Cerebellar nuclear complex (tissue), 1 donor: ENCODE measurements at places on chromosomes 6 and 20.

DNA sequence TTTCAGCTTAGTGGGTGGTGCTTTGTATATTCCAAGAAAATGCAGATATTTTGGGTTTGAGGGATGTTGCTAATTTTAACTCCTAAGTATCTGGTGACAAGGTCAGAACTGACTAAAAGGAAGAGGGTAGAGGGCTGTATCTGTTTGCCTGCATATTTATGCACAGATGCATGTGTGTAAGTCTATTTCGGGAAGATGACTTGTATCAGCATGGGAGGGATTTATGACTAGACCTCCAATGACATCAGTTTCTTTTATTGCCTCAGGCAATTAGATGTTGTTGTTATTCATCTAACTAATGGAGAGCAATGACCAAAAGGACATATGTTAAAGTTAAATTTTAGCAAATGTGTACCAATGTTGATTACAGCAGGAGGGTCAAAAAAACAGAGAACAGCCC lies 734.3 kb downstream of the QKI start:
- DNase-seq, result no peak

GRCh38 chr20:57783196-57783595 lies 73.4 kb upstream of the PMEPA1 start:
- DNase-seq, result no peak

GRCh38 chr20:3680701-3681351 lies 984 bp downstream of the ADAM33 start:
- no peak for DNase-seq

GRCh38 chr6:35552285-35552917 lies 39.7 kb upstream of the TULP1 start:
- DNase-seq, result no peak

- no peak for DNase-seq
These were observed 9.2 kb downstream of the ATG5 start for GRCh38 chr6:106316375-106316766.

GRCh38 chr20:12976720-12977309 lies 32.0 kb upstream of the SPTLC3 start:
- DNase-seq, result no peak

DNA sequence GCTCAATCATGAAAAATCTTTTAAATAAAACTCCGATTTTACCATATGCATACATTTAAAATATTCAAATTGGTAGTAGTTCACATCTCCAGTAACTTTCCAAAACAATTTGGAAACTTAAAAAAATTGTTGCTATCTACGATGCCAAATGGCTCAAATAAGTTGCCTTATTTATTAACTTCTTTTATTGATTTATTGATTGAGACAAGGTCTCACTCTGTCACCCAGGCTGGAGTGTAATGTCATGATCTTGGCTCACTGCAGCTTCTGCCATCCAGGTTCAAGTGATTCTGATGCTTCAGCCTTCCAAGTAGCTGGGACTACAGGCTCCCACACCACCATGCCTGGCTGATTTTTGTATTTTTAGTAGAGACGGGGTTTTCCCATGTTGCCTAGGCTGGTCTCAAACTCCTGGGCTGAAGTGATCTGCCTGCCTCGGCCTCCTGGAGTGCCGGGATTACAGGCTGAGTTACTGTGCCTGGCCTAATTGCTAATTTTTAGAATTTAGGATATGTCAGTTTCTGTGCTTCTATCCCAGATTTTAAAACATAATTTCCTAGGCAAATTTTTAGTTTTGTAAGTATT lies 12.9 kb downstream of the NKX2-4 start:
- no peak for DNase-seq

- no peak for DNase-seq
These were observed 1.6 kb downstream of the PXDC1 start for GRCh38 chr6:3749977-3750316.

- no peak for DNase-seq
These were observed 34.7 kb upstream of the EZR start for GRCh38 chr6:158853880-158854213.

DNA sequence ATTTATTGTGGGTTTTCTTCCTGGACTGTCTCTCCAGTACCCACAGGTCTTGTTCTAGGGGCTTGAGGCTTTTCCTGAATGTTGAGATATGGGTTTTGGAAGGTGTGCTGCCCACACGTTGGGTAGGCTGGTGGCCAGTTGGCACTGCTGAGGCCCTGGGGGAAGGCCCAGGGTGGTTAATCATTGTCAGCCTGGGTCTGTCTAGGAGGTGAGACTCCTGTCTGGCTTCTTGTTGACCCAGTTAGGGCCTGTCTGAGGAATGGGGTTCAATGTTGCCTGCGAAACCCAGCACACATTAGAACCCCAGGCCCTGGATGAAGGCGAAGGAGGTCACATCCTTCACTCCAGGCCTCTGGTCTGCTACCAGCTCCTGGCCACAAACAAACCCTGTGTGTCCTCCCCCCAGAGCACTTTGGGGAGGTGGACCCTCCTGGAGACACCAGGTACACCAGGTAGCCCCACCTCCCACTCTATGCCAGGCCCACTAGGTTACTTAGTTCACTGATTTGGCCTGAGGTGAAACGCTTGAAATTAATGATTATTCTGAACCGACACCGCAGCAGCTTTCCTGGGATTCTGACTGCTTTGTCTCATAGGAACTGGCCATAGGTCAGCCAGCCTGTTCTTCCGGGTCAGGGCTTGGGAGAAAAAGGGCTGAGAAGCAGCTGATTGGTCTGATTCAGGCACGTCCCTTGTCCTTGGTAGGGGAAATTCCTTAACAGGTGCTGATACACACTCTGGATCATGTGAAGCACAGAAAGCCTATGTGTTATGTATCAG lies 15.2 kb downstream of the DNMT3B start:
- DNase-seq, result no peak

GRCh38 chr6:151681433-151682059 lies 125.9 kb upstream of the ESR1 start:
- DNase-seq, result no peak

DNA sequence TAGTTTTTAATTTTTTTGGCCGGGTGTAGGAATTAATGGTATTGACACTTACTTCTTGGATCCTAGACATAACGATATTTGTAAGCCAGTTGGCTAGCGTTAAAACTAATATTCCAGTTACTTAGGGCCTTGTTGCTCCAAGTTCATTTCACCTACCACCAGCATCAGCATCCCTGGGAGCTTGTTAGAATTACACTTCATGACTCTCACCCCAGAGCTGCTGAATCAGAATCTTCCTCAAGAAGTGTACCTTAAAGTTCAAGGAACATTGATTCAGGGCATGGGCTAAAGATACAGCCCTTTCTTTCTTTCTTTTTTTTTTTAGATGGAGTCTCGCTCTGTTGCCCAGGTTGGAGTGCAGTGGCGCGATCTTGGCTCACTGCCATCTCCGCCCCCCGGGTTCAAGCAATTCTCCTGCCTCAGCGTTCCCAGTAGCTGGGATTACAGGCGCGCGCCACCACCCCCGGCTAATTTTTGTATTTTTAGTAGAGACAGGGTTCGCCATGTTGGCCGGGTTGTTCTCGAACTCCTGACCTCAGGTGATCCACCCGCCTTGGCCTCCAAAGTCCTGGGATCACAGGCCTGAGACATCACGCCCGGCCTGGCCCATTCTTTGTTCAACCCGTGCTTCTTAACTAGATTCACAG lies 1.1 kb downstream of the SLX4IP start:
- DNase-seq, result no peak
